ENCODE measurements at places on chromosomes 1 and 21. TPM values are rescaled to one million over a fixed set of nuclear protein-coding genes. Genes with fewer than 3 reads are reported as not detected.

TTC3 gene
- 273 TPM for total RNA-seq

DNAJC28 gene
- 5.8 TPM for total RNA-seq

GRCh38 chr1:35173909-35174540, 18.9 kb downstream of the SFPQ start:
- peaks cover 40% of the 10 kb centered on the region for H3K36me3 ChIP-seq
- no peak overlapping the region for H3K4me3 ChIP-seq
- no peak overlapping the region for H3K27ac ChIP-seq
- peaks cover 6% of the 10 kb centered on the region for H3K4me1 ChIP-seq

- no peaks in the 10 kb centered on the region for H3K4me1 ChIP-seq
- DNase-seq, result peak; percentile 77
- no peak overlapping the region for H3K4me3 ChIP-seq
- H3K27ac ChIP-seq, result no peak overlapping the region
Observed at GRCh38 chr1:54016343-54017282, 1.4 kb downstream of the LDLRAD1 start.

GRCh38 chr1:51444534-51445192, 74.4 kb downstream of the EPS15 start:
- DNase-seq, result no peak
- H3K4me1 ChIP-seq, result peaks cover 15% of the 10 kb centered on the region
- no peaks in the 10 kb centered on the region for H3K27me3 ChIP-seq
- no peak overlapping the region for H3K27ac ChIP-seq
- no peak overlapping the region for H3K4me3 ChIP-seq

DNA sequence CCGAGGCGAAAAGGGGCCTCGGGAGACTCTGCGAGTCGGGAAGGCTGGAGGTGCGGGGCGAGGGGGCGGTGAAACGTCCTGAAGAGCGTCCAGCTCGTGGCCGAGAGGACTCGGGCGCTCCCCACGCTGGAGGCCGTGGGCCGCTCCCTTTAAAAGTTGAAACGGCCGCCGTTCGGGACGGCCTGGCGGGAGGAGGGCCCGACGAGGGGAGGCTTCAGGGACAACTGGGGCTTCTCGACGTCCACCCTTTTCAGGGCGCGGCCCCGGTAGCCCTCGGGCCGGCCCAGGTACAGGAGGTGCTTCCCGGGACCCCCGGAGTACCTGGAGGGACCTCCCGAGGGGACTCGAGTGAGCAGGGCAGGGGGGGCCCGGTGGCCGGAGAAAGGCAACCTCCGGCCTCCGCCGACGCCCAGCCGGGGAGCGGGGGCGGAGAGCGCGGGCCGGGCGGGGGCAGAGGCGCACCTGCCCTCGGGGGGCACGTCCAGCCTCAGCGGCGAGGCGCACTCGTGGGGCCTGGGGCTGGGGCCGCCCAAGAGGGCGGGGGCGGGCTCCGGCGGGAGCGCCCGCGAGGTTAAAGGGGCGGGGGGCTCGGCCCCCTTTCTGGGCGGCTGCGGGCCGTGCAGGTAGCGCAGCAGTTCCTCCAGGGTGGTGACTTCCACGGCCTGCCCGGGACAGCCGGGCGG, 14.0 kb downstream of the SEMA6C start:
- H3K27ac ChIP-seq, result no peak overlapping the region
- no peaks in the 10 kb centered on the region for H3K4me1 ChIP-seq
- DNase-seq, result no peak
- peaks cover 23% of the 10 kb centered on the region for H3K36me3 ChIP-seq

GRCh38 chr1:193240609-193241008, 54.2 kb upstream of the B3GALT2 start:
- no peaks in the 10 kb centered on the region for H3K27me3 ChIP-seq
- H3K36me3 ChIP-seq, result peaks cover 48% of the 10 kb centered on the region
- no peak overlapping the region for H3K27ac ChIP-seq
- no peaks in the 10 kb centered on the region for H3K4me1 ChIP-seq
- DNase-seq, result no peak
- H3K4me3 ChIP-seq, result no peak overlapping the region

DNA sequence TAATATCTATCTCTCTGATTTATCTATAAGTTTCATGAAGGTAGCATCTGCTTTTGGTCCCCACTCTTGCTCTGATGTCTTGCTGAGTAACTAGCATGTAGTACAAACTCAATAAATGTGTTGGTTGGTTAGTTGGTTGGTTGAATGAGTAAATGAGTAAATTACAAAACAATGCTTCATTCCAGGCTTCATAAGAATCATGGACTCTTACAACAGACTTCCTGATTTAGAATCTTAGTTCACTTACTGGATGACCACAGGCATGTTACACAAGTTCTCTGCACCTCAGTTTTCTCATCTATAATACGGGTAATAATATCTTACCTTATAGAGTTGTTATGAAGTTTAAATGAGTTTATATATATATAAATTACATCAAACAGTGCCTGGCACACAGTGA, 98.6 kb downstream of the ZNF281 start:
- no peak overlapping the region for H3K4me3 ChIP-seq
- H3K27me3 ChIP-seq, result no peaks in the 10 kb centered on the region
- no peaks in the 10 kb centered on the region for H3K36me3 ChIP-seq

All from endodermal cell (in vitro differentiated cells).